ENCODE measurements at places on chromosomes 13 and 19. TPM values are rescaled to one million over a fixed set of nuclear protein-coding genes. Genes with fewer than 3 reads are reported as not detected.

LHB gene
- total RNA-seq = 0.60 TPM

PRSS57 gene
- not detected for total RNA-seq

ZNF837 gene
- total RNA-seq = 5.0 TPM

GRCh38 chr13:63041640-63042414 lies 1626.2 kb upstream of the PCDH20 start:
- DNase-seq = no peak

DNA sequence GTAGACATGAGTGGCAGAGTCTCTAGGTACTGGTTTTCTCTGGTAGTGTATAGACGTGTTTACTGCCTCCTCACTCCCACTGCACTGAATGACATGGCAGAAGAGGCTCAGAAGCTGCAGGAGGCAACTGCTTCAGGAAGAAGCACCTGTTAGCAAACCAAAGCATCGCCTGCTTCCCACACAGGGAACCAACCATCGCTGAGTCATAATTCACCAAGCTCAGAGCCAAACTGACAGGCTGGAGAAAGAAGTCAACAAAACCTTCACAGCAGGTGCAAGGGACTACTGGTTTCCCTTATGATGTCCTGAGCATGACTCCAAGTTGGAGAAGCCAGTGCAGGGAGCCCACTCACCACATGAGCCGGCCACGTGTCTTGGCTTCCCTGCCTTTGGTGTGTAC lies 69.8 kb downstream of the KCTD12 start:
- DNase-seq = no peak

DNA sequence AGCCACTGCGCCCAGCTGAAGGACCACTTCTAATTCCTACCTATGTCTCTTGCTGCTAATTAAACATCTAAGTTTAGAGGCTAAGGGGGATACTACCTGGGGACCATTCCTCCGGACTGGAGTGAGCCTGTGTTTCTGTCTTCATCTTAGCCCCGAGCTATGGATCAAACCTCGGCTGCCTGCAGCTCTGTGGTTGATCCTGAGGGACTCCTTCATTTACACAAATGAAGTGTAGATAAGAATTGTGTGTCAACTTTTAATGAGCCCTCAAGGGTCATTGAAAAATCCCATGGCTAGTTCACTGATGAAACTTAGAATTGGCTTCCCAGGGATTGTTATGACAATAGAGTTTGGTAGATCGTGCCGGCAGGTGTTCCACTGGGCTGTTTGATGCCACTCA lies 31.5 kb upstream of the OR10H1 start:
- DNase-seq = no peak
